ENCODE measurements at places on chromosomes 2 and 18.

- DNase-seq: no peak
Observed at GRCh38 chr2:40937284-40937683, 485.4 kb upstream of the SLC8A1 start.

GRCh38 chr2:111642586-111643327 lies 241.2 kb downstream of the ANAPC1 start:
- no peak for DNase-seq

GRCh38 chr2:74597410-74597809 lies 42.9 kb downstream of the DOK1 start:
- no peak for DNase-seq

DNA sequence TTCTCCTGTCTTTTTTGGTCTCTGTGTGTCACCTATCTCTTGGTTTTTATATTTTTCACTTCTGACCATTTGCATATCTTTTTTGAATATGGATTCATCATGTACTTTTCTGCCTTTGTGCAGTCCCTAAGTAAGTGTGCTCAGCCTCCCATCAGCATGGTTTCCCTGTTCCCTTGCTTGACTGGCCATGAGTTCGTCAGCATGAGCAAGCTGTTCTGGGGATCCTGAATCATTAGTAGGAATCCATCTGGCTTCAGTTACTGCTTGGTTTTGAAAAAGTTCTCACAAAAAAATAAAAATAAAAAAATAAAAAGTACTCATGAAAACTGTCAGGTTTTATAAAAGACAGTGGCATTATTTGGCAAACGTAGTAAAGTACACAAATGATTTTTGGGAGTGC lies 144.1 kb downstream of the NCOA1 start:
- no peak for DNase-seq

DNA sequence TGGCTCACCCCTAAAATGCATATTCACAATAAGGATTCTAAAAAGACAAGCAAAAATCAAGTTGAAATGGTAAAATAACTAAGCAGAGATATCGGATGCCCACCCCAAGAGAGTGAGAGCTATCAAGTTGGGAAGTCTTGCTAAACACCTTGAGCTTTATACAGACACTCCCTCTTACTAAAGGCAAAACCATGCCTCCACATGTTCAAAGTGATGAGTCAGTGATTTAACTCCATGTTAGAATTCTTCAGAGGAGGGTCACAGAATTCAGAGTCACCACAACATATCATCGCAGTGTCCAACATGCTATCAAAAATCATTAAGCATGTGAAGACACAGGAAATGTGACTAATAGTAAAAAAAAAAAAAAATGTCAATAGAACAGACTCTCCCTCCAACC lies 20.6 kb upstream of the ST8SIA3 start:
- DNase-seq: no peak

DNA sequence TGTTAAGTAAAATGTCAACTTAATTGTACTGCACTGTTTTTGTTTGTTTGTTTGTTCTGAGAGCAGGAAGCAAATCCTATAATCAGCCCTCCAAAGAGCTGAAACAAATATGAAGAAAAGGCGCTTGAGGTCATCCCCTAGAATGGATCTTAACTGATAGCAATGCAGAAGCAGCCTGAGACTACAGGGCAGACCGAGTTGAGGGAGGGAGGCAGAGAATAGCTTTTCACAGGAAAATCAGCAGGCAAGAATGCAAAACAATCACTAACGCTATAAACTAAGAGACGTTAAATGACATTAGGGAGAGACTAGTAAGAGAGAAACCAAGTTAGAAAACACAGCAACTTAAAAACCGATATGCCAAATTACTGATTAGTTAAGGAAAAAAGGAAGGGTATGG lies 37.2 kb downstream of the GALNT1 start:
- DNase-seq: no peak

- DNase-seq: no peak
Observed at GRCh38 chr2:216757532-216757931, 62.2 kb upstream of the IGFBP5 start.

- no peak for DNase-seq
Observed at GRCh38 chr2:168801961-168802858, at the start of gene NOSTRIN. Gene NOSTRIN (plus strand): TSS chr2:168802637. CDS start chr2:168802647, 10 bp downstream.

- no peak for DNase-seq
Observed at GRCh38 chr2:105714141-105714540, 30.6 kb upstream of the NCK2 start.

DNA sequence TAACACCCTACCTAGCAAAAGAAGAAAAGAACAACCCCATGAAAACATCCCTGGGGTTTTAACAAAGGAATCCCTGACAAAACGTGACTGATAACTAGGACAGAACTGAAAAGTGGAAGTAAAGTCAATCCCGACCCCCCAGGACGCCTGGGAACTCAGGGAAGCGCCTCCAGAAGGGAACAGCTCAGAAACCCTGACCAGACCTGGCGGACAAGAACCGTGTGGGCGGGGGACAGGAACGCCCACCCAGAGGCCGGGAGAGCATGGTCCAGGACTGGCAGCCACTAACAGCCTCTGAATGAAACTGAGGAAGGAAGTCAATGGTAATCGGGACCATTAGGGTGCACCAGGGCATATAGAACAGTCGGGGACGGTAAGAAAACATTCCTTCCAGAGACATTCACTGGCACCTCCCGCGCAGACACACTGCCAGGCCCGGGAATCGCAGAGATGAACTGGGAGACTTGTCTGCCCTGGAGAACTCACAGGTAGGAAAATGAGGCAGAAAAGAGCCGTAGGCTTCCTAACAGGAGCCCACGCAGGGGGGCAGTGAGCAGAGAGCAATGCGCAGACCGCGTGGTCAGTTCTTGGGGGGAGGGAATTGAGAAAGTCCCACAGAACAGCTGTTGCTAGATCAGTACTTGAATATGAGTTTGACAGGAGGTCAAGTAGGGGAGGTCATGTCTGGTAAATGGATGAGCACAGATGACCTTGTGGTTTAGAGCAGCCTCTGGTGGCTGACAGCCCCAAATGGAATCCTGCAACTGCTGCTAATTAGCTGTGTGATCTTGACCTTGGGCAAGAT lies 1.3 kb upstream of the TBC1D8 start:
- DNase-seq: peak; percentile 71

DNA sequence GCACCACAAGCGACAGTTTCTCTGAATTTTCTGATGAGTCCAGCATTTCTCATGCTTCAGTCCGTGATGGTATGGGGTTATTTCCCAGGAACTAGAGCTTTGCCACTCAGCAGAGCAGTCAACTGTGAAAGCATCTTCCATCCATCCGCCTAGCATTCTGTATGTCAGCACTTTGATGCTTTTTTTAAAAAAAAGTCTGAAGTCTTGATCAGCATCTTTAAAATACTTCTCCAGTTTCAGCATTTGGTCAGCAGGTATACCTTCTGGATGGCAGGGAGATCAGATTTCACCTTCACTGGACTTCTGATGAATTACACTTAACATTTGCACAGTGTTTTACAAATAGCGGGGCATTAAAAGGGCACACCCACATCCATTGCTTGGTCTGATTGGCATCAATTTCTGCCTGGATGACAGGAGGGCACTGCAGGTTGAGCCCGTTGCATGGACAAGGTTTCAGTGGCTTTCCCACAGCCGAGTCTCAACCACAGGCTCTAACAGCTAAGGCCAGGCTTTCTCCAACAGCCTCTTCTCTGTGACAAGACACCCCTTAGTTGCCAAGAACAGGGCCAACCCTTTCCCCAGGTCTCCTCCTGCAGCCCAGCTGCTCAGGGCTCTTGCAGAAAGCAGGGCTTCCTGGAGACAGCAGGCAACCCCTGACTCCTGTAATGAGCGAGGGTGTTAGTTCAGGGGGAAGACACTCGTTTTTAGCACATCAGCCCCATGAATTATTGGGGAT lies 54.0 kb downstream of the EMILIN2 start:
- no peak for DNase-seq

DNA sequence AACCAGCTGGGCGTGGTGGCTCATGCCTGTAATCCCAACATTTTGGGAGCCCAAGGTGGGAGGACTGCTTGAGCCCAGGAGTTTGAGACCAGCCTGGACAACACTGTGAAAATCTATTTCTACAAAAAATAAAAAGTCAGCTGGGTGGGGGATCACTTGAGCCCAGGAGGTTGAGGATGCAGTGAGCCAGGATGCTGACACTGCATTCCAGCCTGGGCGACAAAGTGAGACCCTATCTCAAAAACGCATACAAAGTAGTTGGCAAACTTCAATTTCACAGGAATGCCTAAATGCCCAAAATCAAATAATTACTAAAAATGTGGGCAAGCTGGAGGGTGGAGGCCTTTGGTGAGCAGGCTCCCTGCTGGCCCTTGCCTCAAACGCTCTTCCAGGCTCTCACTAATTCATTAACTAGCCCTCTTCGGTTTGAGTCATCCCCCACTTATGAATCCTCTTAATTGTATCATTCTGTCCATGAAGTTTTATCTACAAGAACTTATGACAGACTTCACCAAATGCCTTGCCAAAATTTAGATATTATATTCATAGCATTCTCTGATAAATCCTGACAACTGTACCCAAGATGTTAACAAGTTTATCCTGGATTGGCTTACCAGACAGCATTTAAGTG lies 68.7 kb upstream of the ZFP36L2 start:
- DNase-seq: no peak

- peak; percentile 29 for DNase-seq
Observed at GRCh38 chr2:73359915-73360697, 25.5 kb upstream of the ALMS1 start.

- DNase-seq: no peak
Observed at GRCh38 chr18:76708071-76708721, 114.2 kb upstream of the ZNF236 start.

GRCh38 chr2:181916726-181917718 lies 25.5 kb downstream of the ITPRID2 start:
- peak; percentile 84 for DNase-seq

GRCh38 chr2:122145856-122146255 lies 390.4 kb downstream of the TSN start:
- no peak for DNase-seq

DNA sequence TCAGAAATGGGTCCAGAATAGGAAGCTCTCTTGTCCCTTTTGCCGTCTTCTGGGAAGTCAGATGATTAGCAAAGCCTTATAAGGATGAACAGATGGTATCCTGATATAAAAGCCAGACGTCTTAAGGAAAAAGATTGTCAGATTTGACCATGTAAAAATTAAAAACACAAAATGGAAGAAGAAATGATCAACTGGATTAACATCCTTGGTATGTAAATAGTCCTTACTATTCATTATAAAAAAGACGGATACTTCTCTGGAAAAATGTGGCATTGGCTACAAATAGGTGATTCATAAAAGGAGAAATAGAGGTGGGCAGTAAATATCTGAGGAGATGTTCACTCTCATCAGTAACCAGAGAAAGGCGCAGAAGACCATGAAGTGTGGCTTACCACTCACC lies 33.7 kb upstream of the SCLY start:
- DNase-seq: peak; percentile 7
